ENCODE measurements at places on chromosomes 3 and 15. TPM values are rescaled to one million over a fixed set of nuclear protein-coding genes. Genes with fewer than 3 reads are reported as not detected.

The NRG4 gene
- not detected for total RNA-seq

The ERICH6 gene
- 0.56 TPM for total RNA-seq

The ECE2 gene
- total RNA-seq = not detected

The ROPN1 gene
- 0.49 TPM for total RNA-seq

The INKA1 gene
- total RNA-seq = 2.0 TPM

The GABRA5 gene
- total RNA-seq = 0.17 TPM

The FHIT gene
- 17.7 TPM for total RNA-seq

The KCNMB2 gene
- 4.0 TPM for total RNA-seq

The P2RY14 gene
- 1.5 TPM for total RNA-seq

The CPNE9 gene
- not detected for total RNA-seq

The SLC9C1 gene
- 1.4 TPM for total RNA-seq

The GOLGA8G gene
- not detected for total RNA-seq

The RBPMS2 gene
- total RNA-seq = 216 TPM

The IQCF5 gene
- not detected for total RNA-seq

The KCNH8 gene
- total RNA-seq = not detected

The SI gene
- not detected for total RNA-seq

The GUCA1C gene
- not detected for total RNA-seq

The CLDN16 gene
- not detected for total RNA-seq

The RBM6 gene
- 33.4 TPM for total RNA-seq

The PIGZ gene
- total RNA-seq = 7.7 TPM

The DHX36 gene
- 36.9 TPM for total RNA-seq

The TGFBR2 gene
- 73.5 TPM for total RNA-seq

The GPR27 gene
- 9.4 TPM for total RNA-seq

The UQCRC1 gene
- 1,099 TPM for total RNA-seq

The SCN5A gene
- total RNA-seq = 192 TPM

All from heart right ventricle (tissue), 16 donors.